HL-60 (cell line): ENCODE measurements at places on chromosomes 1 and 21.

DNA sequence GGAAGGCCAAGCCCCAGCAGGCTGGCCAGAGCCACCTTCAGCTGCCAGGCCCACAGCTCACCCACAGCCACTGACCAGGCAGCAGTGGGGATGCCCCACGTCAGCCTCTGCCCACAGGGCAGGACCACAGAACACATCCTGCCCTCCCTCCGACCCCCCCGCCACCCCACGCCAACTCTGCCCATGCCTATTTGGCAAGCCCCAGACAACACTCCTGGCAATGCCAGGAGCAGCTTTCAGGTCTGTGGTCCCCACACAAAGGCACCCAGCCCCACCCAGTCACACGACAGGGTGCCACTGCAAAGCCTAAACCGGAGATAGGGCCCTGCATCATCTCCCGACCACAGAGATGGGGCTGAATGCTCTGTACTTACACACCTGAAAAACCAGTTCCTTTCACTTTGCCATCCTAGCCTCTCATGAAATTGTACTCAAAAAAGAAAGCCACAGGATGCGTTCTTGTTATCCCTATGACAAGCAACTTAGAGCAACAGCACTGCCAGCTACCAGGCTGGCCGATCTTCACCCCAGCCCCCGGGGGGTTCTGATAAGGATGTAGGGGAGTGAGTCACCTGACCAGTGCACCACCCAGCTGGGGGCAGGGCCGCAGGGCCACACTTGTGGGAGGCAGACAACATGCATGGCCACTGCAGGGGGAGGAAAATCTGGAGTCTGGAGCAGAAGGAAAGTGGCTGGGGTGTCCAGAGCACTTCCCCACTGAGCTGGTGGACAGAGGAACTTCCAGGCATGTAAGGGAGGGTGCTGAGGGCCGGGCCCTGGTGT, 36.2 kb downstream of the UBE2G2 start:
- DNase-seq: no peak

GRCh38 chr1:11281518-11282331, 8.7 kb downstream of the UBIAD1 start:
- no peak for DNase-seq

DNA sequence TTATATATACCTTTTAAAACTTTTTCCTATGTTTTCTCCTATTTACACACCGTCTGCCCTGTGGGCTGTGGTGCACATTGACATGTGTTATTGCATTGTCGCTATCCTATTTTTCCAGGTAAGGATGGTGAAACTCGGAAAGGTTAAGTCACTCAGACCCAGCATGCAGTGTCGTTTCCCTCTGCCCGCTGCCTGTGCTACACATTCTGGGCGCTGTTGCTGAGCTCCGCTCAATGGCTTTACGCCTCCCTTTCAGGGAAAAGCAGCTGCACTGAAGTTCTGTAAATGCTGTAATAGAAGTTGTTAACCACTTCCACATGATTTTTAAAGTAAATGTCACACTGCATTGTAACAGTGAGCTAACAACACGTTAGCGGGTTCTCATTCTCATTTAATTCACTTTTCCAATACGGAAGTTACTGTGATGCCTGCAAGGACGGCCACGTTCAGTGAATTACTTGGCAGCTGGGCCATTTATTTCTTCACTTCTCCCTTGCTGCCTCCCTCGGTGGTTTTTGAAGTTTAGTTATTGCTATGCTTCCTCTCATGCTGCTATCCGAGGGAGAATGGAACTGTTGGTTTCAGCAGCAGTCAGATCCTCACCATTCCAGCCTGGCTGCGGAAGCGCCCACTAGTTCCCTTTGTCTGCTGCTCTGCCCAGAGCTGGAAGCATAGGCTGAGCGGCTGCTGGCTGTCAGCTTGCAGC, 288.7 kb downstream of the SPATA17 start:
- DNase-seq: no peak

- no peak for DNase-seq
Observed at GRCh38 chr1:35594005-35594760, 21.1 kb downstream of the TFAP2E start.

DNA sequence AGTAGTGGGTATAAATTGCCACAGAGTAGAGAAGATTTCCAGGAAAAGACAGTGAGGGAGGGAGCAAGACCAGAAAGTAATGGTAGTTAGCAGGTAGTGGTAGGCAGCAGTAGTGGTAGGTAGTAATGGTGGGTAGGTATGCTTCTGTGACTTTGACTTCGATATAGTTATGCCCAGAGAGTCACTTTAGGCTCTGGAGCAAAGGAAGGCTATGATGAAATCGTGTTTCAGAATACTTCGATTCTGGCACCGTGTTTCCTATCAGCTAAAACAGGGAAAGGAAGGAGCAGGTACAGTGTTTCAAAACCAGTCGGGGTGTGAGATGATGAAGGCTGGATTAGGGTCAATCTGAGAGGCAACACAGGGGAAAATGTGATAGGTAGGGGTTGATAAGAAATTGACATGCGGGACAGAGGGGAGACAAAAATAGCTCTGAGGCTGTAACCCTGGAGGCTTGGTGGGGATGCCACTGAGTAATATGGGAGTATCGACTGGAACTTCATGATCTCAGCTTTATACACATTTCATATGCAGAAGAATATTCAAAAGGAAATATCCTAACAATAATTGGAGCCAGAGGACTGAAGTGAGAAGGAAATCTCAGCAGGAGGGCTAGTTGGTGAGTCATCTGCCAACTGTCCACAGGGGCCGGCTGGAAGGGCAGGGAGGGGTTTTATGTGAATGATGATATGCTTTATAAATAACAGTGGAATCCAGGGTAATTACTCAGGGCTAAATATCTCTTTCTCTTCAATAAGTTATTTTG, 25.2 kb upstream of the TRIM45 start:
- DNase-seq: no peak

GRCh38 chr1:239814306-239814881, 277.3 kb upstream of the FMN2 start:
- DNase-seq: no peak

GRCh38 chr1:230277201-230278025, 148.7 kb downstream of the PGBD5 start:
- no peak for DNase-seq

DNA sequence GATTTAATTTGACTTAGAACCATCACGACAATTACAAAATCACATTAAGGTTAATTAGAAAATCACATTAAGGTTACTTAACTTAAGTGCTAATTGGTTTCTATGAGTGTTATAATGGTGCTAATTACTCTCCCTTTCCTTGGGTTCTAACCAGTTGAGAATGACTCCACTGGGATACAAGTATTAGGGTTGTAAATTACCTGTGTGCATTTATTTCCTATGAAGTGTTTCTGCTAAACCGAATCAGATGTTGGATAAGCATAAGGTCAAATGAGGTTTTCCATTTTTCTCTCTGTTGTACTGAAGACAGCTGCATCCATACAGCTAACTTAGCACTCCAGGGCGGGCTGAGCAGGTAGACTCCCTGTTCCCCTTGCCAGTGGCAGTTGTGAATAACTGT, 610.3 kb upstream of the TMPRSS15 start:
- DNase-seq: no peak

DNA sequence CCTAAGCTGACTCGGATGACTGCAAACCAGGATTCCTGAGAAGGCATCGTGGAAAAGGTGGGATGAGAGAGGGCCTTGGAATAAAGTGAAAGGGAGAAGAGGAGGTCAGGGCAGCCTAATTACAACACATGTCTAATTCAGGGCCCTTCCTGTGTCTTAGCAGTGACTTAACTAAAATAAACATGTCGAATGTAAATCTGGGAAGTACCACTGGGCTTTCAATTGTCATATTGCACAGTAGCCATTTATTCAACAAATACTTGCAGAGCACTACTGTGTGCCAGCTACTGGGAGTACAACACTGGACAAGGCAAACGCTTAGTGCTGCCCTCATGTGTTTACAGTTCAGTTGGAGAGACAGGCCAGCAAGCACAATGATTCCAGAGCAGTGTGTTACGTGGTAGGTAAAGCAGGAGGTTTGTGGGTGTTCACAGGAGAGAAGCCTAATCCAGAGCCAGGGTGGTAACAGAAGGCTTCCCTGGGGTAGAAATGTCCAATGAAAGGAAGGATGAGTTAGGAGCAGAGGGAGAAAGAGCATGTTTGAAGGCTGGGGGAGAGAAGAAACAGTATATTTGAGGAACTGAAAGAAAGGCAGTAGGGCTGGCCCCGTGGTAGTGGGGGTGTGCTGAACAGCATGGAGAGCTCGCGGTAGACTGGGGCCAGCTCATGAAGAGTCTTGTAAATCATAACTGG, 38.0 kb upstream of the RASAL2 start:
- no peak for DNase-seq

- no peak for DNase-seq
Observed at GRCh38 chr1:59139396-59139795, 157.5 kb upstream of the FGGY start.

DNA sequence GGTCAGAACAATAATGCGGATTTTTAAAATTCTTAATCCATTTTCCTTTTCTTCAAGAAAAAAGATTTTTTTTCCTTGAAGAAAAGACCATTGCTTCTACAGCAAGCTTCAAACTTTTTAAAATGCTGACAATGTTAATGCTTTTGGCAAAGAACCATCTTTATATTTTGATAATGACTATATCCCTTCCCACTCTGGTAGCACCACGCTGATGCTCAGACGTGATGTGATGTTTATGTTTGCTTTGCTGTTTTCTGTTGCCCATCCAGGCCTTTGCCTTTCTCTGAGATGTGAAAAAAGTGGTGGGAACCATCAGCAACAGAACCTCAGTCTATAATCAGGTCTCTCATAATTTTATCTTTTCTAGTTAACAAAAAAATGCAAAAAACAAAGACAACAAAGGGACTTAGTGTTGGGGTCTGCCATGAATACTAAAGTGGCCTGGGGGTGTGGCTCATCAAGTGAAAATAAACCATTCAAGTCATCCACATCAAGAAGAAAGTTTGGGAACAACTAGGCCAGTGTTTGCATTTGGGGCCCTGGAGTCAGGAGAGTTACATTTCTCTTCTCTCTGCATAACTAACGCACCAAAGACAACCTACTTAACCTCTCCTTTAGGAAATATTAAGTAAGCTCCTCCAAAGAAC, 244.6 kb upstream of the DMRTA2 start:
- DNase-seq: no peak

GRCh38 chr1:169070547-169070946, 35.9 kb upstream of the ATP1B1 start:
- no peak for DNase-seq
